ENCODE measurements at places on chromosomes 11 and 22.
A peak's percentile ranks its signal among the peaks of the same experiment; 100 is the strongest.

GRCh38 chr22:49954991-49955580 lies 5.5 kb upstream of the PIM3 start:
- DNase-seq: no peak

DNA sequence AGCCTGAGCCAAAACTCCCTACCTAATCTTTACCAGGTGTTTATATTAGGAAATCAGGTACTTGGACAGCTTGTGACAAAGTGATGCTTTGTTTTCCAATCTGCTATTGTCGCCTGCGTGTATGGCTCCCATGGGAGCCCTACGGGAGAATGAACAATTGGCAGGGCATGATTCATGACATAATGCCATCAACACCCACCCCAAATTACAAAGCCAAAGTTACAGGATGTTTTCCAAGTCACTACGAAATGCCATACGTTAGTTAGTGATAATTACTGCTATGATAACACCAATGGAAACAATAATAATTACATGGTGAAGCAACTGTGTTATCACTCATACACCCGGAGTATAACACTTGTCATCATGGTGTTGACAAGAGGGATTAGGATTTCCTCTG lies 226.4 kb downstream of the FAM181B start:
- no peak for DNase-seq

DNA sequence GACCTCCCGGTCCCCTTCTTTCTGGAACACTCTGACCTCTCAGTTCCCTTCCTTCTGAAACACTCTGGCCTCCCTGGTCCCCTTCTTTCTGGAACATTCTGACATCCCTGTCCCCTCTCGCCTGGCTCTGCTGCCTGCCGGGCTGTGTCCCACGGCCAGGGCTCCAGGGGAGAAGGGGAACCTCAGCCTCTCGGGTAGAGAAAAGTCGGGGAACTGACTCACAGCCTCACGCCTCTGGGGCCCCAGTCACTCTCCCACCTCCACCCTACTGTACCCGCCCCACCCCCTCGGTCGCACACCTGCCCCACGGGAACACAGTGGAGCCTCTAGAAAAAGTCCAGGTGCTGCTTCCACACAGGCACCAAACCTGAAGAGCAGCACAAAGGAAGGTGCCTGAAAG lies 93.3 kb downstream of the BRD1 start:
- DNase-seq: no peak

- DNase-seq: no peak
These were observed 27.9 kb downstream of the EXPH5 start for GRCh38 chr11:108565653-108566052.

DNA sequence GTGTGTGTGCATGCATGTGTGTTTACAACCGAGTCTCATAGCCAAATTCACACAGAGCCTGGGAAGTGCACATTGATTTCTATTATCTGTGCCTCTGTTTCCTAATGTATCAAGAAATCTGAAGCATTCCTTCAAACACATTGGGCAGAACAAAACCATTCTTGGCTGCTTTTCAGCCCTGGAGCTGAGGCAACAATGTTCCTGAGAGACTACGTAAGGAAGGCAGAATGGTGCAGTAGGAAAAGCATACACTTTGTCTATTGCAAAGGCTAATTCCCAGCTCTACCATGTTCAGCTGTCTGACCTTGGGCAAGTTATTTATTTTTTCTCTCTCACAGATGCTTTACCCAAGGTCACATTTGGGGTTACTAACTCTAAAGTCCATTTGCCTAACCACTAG lies 575.5 kb downstream of the SOX6 start:
- DNase-seq: no peak

DNA sequence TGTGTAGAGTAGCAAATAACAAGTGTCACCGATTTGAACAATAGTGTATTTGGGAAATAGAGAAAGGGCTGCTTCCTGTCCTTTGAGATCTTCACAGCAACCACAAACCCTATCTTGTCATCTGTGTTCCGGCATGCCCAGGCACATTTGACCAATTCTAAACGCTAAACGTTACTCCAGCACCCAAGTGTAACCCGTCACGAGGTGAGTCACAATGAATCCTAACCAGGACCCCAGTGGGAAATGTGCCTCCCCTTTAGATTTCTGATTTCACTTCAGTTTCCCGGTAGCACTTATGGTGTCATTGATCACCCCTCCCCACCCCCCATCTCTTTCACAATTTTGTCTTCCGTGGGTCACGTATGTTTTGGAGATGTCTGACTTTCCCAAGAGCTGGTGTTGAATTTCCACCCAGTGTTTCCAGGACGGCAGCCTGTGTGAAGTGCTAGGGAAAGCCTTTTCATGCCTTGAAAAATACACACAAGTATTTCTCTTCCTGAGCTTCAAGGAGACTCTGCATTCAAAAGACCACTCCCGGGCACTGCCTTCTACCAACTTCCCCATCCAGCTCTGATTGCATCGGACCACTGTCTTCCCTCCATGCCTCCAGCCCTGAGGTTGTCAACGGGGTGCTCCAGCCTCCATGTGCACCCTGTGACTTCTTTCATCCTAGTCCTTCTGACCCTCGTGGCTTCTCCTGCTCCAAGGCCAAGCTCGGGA lies 10.5 kb upstream of the C11orf24 start:
- peak; percentile 12 for DNase-seq

- no peak for DNase-seq
These were observed 16.1 kb upstream of the TMEM123 start for GRCh38 chr11:102468616-102469195.

- no peak for DNase-seq
These were observed 938.4 kb downstream of the BRD1 start for GRCh38 chr22:48889209-48889830.

DNA sequence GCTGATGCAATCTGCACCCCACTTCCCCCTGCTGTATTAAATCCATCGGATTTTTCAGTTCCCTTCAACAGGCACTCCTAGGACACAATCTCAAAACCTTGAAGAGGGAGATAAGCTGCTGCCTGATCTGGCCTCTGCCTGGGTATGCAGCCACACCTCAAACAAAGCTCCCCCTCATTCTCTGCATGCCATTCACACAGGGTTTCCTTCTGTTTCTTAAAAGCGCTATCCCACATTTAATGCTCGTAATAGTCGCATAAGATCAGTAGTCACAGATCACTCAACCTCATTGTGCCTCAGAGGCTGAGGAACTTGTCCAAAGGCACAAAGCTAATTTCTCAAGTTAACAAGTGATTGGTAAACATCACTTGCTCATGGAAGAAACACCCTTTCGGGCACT lies 34.0 kb downstream of the UQCR10 start:
- DNase-seq: no peak

- DNase-seq: no peak
These were observed 18.1 kb upstream of the NCAM1 start for GRCh38 chr11:112942966-112943643.

GRCh38 chr11:20367313-20367948 lies 3.9 kb downstream of the HTATIP2 start:
- no peak for DNase-seq

DNA sequence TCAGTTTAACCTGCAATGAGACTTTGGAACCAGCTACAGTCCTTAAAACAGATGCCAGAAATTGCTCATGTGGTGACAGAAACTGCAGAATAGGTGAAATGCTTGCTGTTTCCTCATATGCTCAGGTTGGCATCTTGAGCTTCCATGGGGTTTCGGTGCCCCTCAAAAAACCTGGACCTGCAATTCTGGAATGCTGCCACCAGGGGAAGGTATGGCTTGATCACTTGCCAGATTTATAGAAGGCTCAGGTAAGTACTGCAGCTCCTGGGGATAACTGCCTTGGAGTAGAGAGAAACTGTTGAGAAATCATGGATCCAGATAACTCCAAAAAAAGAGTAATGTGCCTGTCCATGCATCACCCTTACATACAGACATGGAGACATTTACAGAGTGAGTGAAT lies 113.0 kb downstream of the CTTN start:
- no peak for DNase-seq

GRCh38 chr11:110366291-110366690 lies 63.5 kb upstream of the FDX1 start:
- DNase-seq: no peak
